Activated CD4-positive, alpha-beta T cell treated with anti-CD3 and anti-CD28 coated beads for 36 hours (primary cell): ENCODE measurements at places on chromosomes 7 and 10. TPM values are rescaled to one million over a fixed set of nuclear protein-coding genes. Genes with fewer than 3 reads are reported as not detected.
A peak's percentile ranks its signal among the peaks of the same experiment; 100 is the strongest.

The STEAP4 gene
- total RNA-seq = not detected

The CARD11 gene
- 108 TPM for total RNA-seq

- peaks cover 2% of the 10 kb centered on the region for H3K27me3 ChIP-seq
- H3K27ac ChIP-seq = no peak overlapping the region
- no peak for DNase-seq
- no peak overlapping the region for H3K4me3 ChIP-seq
- H3K4me1 ChIP-seq = peaks cover 10% of the 10 kb centered on the region
- no peaks in the 10 kb centered on the region for H3K36me3 ChIP-seq
Observed at GRCh38 chr10:9188022-9188810, 1133.7 kb downstream of the GATA3 start.

GRCh38 chr7:1459512-1459892 is 232 bp upstream of the MICALL2 start:
- no peak overlapping the region for H3K27ac ChIP-seq
- H3K36me3 ChIP-seq = no peaks in the 10 kb centered on the region
- H3K4me1 ChIP-seq = peaks cover 7% of the 10 kb centered on the region
- H3K4me3 ChIP-seq = peak overlapping the region; percentile 59
- DNase-seq = peak; percentile 100
- H3K27me3 ChIP-seq = no peaks in the 10 kb centered on the region

- H3K36me3 ChIP-seq = no peaks in the 10 kb centered on the region
- H3K27me3 ChIP-seq = peaks cover 13% of the 10 kb centered on the region
- DNase-seq = no peak
- H3K4me1 ChIP-seq = no peaks in the 10 kb centered on the region
Observed at GRCh38 chr10:101762736-101763135, 13.2 kb downstream of the FGF8 start.

DNA sequence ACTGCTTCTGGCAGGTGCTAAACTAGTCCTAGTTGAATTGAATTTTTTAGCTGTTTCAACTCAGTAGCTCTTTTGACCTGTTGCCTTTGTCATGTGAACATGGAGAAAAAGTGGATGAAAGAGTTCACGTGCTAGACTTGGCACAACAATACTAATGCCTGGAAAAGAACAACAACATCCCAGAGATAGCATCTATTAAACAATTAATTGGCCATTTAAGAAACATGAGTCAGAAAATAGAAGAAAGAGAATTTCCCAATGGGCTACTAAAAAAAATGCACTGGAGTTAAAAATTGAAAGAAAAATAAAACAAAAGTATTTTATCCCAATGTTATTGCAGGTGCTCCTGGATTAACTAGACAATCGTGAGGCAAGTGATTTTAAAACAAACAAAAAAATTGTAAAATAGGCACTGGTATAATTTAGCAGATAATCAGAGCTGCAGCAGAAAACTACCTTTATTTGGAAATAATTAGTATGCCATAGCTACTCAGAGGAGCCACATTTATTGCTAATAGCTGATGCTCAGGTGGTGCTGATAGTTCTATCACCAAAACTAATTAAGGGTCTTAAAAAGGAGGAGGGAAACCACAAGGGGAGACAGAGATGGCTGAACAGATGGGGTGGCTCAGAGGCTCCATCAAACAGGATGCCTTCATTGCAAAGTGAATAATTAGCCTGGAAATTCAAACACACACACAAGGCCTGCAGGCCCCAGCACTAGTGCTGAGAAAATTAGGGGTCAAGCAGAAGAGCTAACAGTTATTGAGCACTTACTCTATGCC is 17.6 kb downstream of the CCDC71L start:
- H3K4me1 ChIP-seq = no peaks in the 10 kb centered on the region
- H3K36me3 ChIP-seq = no peaks in the 10 kb centered on the region
- H3K27me3 ChIP-seq = peaks cover 3% of the 10 kb centered on the region
- H3K27ac ChIP-seq = no peak overlapping the region

DNA sequence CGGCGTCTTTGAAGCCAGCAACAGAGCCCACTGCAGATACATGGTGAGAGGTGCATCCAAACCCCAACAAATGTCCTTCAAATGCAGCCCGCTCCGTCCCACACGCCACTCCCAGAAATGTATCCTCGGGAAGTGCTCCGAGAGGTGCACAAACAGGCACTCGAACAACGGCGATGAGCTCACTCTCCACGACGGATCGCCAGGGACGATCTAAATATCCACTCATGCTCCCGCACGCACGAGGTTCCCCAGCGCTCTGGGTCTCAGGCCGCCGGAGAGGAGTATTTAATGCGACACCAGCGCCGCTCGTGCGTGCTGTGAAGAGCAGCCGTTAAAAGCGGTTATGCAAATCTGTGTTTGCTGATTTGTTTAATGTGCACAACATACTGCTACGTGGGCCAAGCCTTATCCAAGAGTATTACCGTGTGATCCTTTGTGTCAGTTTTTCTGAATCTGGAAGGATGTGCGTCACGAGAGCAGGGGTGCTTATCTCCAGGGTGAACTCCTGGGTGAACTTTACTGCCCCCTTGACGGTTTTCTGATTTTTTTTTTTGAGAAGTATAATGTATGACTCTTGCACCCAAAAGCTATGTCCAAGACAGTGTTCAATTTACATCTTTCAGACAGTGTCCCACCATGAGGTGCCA is 48.5 kb upstream of the PPP2R2D start:
- H3K27me3 ChIP-seq = no peaks in the 10 kb centered on the region
- no peak overlapping the region for H3K4me3 ChIP-seq
- H3K36me3 ChIP-seq = no peaks in the 10 kb centered on the region
- no peak overlapping the region for H3K27ac ChIP-seq
- DNase-seq = no peak
- H3K4me1 ChIP-seq = no peaks in the 10 kb centered on the region

DNA sequence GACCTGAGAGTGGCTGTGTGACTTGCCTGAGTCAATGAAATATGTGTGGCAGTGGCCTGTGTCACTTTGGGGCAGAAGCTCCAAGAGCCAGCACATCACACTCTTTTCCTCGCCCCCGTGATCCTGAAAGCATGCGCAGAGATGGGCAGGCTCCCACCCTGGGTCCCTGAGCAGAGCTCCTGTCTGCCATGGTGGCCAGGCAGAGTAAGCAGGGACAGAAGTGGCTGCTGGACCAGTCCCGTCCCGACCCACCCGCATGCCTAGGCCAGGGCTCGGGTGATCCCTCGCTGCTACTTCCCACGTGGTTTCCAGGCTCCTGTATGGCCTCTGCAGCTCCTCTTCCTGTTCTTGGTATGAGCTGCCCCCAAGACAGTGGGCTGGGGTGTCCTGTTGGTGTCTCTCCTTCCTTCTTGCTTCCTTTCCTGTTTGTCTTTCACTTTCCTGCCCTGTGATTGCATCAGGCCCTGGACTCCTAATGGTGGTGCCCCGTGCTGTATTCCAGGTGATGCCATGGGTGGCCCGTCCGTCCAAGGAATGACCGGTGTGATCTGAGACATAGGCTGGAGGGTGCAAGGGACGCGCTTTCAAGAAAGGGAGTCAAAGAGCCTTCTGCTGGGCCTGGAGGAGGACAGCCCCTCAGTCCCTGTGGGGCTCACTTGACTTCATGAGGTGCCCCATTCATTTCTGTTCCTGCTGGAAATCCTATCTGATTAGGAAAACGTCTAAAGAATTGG is 71.4 kb upstream of the SHH start:
- no peak overlapping the region for H3K27ac ChIP-seq
- no peaks in the 10 kb centered on the region for H3K4me1 ChIP-seq
- DNase-seq = no peak
- H3K36me3 ChIP-seq = no peaks in the 10 kb centered on the region
